ENCODE measurements at places on chromosomes 11 and 22. TPM values are rescaled to one million over a fixed set of nuclear protein-coding genes. Genes with fewer than 3 reads are reported as not detected.

DGCR6L gene
- 69.3 TPM for total RNA-seq

CHADL gene
- 0.45 TPM for total RNA-seq

SLC5A4 gene
- not detected for total RNA-seq

KCNQ1OT1 gene
- 0.50 TPM for total RNA-seq

IFTAP gene
- total RNA-seq: 31.4 TPM

HSPB2 gene
- not detected for total RNA-seq

MUC6 gene
- not detected for total RNA-seq

SLC22A9 gene
- not detected for total RNA-seq

DRICH1 gene
- not detected for total RNA-seq
